ENCODE measurements at places on chromosomes 16 and 17.
A peak's percentile ranks its signal among the peaks of the same experiment; 100 is the strongest.

GRCh38 chr16:471353-472198 lies 46.1 kb downstream of the RAB11FIP3 start:
- DNase-seq = peak; percentile 27

- DNase-seq = no peak
Observed at GRCh38 chr17:36600936-36601302, 464 bp upstream of the MRM1 start.

- no peak for DNase-seq
Observed at GRCh38 chr17:4179071-4179470, 36.1 kb downstream of the CYB5D2 start.

DNA sequence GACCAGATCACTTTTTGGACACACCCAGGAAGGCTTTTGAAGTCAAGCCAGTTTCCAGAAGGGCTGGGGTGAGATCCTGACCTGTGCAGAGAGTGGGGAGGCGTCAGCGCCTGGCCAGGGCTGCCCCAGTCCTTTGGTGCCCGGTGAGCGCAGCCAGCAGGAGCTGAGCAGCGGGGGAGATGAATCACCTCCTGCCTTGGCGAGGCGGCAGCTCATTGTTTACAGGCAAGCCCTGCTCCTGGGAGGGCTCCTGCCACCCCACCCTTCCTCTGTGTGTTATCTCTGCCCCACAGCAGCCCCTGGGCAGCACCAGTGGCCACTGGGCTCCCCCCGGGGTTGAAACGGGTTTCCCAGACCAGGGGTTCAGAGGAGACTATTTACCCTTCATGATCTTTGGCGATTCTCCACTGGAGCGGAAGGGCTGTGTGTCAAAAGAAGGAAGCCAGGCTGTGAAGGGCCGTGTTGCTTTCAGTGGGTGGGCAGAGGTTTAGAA lies 14.1 kb upstream of the ITGB4 start:
- DNase-seq = no peak

- DNase-seq = no peak
Observed at GRCh38 chr16:8796469-8797363, 723 bp downstream of the TMEM186 start.

- DNase-seq = no peak
Observed at GRCh38 chr16:71493213-71493612, 4.1 kb upstream of the ZNF19 start.

- no peak for DNase-seq
Observed at GRCh38 chr16:84339311-84339710, 29.0 kb upstream of the ATP2C2 start.

- DNase-seq = no peak
Observed at GRCh38 chr17:59683283-59683682, 23.9 kb downstream of the PTRH2 start.

- no peak for DNase-seq
Observed at GRCh38 chr16:26186091-26186615, 494.4 kb downstream of the HS3ST4 start.

DNA sequence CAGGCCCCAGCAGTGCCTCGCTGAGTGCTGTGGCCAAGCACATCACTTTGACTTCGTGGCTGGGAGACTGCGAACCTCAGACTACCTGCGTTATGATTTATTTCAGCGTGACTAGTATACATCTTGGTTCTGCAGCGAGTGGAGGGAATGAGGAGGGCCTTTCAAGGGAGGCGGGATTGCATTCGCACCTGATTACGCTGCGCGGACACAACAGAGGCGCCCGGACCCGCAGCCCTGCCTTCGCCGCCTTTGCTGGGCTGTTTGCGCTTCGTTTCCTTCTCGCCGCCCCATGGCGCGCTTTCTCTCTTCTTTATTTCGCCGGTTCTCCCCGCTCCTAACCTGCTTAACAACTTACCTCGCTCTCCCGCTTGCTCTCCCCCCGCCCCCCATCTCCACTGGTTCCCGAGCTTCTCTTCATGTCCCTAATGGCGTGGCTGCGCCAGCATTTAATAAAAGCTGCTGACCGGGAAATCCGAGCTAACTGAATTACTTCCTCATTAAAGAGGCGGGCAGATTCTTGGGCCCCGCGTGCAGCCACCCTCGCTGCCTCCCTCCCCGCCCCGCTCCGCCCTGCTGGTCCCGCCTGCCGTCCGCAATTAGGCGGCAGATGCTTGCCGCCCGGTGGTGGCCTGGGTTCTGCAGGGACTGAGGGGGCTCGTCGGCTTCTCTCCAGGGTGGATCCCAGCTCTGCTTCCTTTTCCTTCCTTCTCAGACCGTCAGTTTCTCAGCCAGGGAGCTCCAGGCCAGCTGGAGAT lies 257.6 kb upstream of the SDK2 start:
- no peak for DNase-seq

DNA sequence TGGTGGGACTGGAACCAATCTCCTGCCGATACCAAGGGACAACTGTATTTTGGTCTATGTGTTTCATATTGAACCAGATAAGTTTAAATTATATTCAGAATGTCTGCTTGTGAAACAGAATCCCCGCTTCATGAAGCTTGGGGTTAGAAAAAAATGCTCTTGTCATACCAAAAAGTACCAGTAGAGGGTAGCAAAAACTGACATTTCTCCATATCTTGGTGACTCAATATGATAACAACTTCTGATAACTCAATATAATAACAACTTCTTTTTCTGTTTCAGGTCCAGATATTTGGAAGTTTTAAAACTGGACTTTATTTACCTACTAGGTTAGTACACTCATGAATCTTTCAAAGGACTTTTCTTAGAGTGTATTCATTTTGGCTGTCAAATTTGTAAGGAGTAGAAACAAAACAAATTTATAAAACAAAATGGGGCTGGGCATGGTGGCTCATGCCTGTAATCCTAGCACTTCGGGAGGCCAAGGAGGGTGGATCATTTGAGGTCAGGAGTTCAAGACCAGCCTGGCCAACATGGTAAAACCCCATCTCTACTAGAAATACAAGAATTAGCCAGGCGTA lies 52.3 kb upstream of the ADCY7 start:
- peak; percentile 42 for DNase-seq

DNA sequence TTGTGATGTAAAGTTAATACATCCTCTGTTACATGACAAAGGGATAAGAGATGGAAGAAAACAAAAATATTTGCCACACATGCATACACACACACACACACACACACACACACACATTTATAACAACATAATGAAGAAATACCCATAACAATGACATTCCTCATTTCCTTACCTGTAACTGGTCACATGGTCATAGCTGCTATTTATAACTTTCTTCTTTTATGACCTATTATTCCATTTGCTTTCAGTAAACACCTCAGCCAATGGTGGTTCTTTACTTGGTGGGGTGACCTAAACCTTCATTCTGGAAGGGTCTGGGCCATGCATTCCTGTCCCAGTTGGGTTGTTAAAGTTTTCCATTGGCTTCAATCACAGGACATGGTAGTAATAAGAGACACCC lies 5.3 kb downstream of the MT2A start:
- no peak for DNase-seq

DNA sequence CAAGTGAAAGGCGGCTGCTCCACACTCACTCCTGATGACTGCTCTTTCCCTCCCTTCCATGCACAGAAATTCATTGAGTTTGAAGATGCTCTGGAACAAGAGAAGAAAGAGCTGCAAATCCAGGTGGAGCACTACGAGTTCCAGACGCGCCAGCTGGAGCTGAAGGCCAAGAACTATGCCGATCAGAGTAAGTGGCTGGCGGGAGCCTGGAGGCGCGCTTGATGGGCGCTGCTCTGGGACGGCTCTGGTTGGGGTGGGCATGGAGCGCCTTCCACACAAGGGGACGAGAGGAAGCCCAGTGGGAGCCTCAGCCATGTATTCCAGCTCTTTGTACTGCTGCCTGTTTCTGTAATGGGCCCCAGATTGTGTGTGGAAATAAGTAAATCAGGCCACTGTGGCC lies 18.5 kb downstream of the MAPK8IP3 start:
- no peak for DNase-seq

GRCh38 chr17:4945176-4945943 lies 3.0 kb downstream of the PFN1 start:
- DNase-seq = peak; percentile 90

DNA sequence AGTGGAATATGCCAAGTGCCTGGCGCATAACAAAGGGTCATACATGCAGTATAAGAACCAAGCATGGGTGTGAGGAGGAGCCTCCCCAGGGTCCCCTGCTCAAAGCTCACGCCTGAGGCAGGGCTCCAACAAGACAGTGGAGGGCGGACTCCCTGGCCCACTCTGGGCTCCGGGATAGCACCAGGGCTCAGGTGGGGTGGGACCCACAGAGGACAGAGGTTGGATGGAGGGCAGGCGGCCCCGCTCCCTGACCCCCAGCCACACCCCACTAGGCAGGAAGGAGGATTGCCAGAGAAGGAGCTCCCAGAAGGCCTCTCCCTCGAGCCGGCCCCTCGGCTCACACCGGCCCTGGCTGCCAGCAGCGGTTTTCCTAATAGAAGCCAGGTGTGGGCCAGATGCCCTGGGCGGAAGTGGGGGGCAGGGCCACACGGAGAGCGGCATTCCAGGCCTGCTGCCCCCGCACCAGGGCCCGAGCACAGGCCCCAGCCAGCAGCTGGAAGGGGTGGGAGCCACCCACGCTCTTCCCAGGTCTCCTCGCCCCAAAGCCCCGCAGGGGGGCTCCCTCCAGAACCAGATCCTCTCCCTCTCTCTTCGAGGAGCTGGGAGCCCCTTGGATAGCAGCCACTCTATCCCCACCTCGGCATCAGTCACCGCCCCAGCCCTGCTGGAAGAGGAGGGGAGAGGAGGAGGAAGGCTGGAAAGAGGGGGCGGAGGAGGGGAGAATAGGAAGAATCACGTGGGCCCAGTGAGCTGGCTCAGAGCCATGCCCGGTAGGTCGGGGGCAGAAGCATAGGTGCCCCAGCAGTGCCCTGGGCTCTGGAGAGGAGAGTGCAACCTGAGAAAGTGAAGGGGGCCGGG lies 21.0 kb downstream of the VASN start:
- peak; percentile 95 for DNase-seq

GRCh38 chr17:77817953-77818352 lies 140.6 kb upstream of the TNRC6C start:
- DNase-seq = peak; percentile 69

- peak; percentile 86 for DNase-seq
Observed at GRCh38 chr17:45368651-45369050, 51.8 kb upstream of the MAP3K14 start.

DNA sequence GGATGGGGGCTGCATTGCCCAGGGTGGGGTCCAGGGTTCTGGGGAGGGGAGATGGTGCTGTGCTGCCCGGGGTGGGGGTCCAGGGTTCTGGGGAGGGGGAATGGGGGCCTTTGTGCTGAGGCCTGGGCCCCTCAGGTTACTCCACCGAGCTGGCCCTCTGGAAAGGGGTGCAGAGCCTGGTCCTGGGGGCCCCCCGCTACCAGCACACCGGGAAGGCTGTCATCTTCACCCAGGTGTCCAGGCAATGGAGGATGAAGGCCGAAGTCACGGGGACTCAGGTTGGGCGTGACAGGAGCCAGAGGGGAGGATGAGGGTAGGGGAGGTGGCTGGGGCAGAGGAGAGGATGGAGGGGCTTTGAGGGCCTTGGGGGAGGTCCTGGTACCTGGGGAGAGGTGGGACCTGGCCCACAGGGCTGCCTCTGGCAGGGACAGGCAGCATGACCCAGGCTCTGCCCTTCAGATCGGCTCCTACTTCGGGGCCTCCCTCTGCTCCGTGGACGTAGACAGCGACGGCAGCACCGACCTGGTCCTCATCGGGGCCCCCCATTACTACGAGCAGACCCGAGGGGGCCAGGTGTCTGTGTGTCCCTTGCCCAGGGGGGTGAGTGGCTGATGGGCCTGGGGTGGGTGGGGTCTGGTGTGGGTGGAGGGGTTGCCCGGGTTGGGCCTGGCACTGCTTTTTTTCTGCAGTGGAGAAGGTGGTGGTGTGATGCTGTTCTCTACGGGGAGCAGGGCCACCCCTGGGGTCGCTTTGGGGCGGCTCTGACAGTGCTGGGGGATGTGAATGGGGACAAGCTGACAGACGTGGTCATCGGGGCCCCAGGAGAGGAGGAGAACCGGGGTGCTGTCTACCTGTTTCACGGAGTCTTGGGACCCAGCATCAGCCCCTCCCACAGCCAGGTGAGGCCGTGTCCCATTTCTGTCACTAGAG lies 7.8 kb downstream of the ITGAX start:
- no peak for DNase-seq

DNA sequence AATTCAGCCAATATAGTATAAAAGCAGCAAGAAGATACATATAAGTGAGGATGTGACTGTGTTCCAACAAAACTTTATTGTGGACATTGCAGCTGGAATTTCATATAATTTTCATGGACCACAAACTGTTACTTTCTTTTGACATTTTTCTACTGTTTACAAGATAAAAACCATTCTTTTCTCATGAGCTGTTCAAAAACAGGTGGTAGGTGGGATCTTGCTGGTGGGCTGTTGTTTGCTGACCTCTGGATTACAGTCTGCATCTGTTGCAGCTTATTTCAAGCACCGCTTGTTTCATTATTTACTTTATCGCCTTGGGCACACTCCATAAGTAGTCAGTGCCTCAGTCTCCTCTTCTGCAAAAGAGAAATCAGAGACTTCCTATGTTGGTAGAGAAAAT lies 99.5 kb downstream of the CDH13 start:
- DNase-seq = no peak
